ENCODE measurements at places on chromosomes 7 and 10. TPM values are rescaled to one million over a fixed set of nuclear protein-coding genes. Genes with fewer than 3 reads are reported as not detected.

- H3K4me3 ChIP-seq: no peak overlapping the region
- no peaks in the 10 kb centered on the region for H3K4me1 ChIP-seq
- H3K27me3 ChIP-seq: no peaks in the 10 kb centered on the region
- peaks cover 5% of the 10 kb centered on the region for H3K36me3 ChIP-seq
Measured at GRCh38 chr7:131404226-131404911, 76.7 kb downstream of the MKLN1 start.

DNA sequence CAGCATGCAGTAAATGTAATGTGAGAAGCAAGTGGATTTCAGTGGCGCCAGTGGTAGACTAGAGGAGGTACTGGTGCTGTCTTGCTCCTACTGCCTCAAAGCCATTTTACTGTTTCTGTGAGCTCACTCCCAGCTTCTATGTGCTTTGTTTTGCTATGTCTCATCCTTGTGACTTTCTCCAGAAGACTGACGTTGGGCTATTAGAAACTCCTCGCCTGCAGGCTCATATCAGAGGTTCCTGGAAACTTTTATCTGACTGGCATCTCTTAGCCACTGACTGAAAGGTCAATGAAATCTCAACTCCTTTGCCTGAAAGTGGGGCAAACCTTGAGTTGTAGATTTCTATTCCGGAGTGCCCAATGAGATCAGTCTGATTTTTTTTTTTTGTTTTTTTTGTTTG lies 66.4 kb upstream of the SORCS1 start:
- no peaks in the 10 kb centered on the region for H3K36me3 ChIP-seq
- H3K27ac ChIP-seq: no peak overlapping the region
- H3K4me3 ChIP-seq: no peak overlapping the region
- no peaks in the 10 kb centered on the region for H3K27me3 ChIP-seq

- H3K4me1 ChIP-seq: no peaks in the 10 kb centered on the region
- H3K4me3 ChIP-seq: no peak overlapping the region
- no peaks in the 10 kb centered on the region for H3K27me3 ChIP-seq
- no peak for DNase-seq
Measured at GRCh38 chr10:107914450-107915214, 750.1 kb upstream of the SORCS1 start.

WAC gene
- total RNA-seq: 53.6 TPM

GRCh38 chr10:7601023-7601656 lies 65.6 kb downstream of the ITIH5 start:
- H3K27me3 ChIP-seq: no peaks in the 10 kb centered on the region
- H3K4me1 ChIP-seq: peaks cover 5% of the 10 kb centered on the region
- no peak for DNase-seq
- H3K27ac ChIP-seq: no peak overlapping the region
- no peak overlapping the region for H3K4me3 ChIP-seq

OPN4 gene
- total RNA-seq: not detected

DNA sequence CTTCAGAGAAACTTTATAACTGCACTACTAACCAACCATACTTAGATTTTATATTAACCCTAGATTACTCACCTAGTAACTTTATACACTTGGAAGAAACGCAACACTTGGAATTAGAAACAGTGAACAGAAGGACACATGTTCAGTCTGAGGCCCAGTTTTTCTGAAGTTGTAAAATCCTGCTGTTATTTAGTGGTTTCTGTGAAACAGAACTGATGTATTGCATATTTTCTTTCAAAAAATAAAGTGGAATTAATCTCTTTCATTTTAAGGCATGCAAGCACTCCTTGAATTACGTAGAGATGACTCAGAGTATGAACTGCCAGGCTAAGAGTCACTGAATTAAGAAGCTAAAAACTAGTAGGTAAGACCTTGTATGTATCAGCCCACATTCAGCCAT lies 215.8 kb downstream of the SKAP2 start:
- H3K4me1 ChIP-seq: no peaks in the 10 kb centered on the region
- H3K27me3 ChIP-seq: no peaks in the 10 kb centered on the region

- peak; percentile 6 for DNase-seq
- H3K36me3 ChIP-seq: no peaks in the 10 kb centered on the region
- no peak overlapping the region for H3K4me3 ChIP-seq
- H3K27me3 ChIP-seq: peaks cover 6% of the 10 kb centered on the region
- H3K4me1 ChIP-seq: no peaks in the 10 kb centered on the region
Measured at GRCh38 chr10:113753020-113753692, 1.7 kb downstream of the PLEKHS1 start.

GRCh38 chr10:132708441-132708840 lies 77.5 kb downstream of the NKX6-2 start:
- H3K36me3 ChIP-seq: peaks cover 6% of the 10 kb centered on the region
- no peaks in the 10 kb centered on the region for H3K4me1 ChIP-seq

- H3K4me1 ChIP-seq: no peaks in the 10 kb centered on the region
- no peak overlapping the region for H3K27ac ChIP-seq
- no peaks in the 10 kb centered on the region for H3K36me3 ChIP-seq
- DNase-seq: no peak
- H3K4me3 ChIP-seq: no peak overlapping the region
Measured at GRCh38 chr10:60767424-60767823, 10.9 kb upstream of the CDK1 start.

- H3K36me3 ChIP-seq: 0 out of 2 replicates have a peak, but pooled peaks cover 2% of the 10 kb centered on the region
- peak; percentile 30 for DNase-seq
- H3K4me1 ChIP-seq: no peaks in the 10 kb centered on the region
- H3K27me3 ChIP-seq: no peaks in the 10 kb centered on the region
- peak overlapping the region; percentile 76 for H3K27ac ChIP-seq
Measured at GRCh38 chr10:930625-931325, 730 bp downstream of the LARP4B start.

DNA sequence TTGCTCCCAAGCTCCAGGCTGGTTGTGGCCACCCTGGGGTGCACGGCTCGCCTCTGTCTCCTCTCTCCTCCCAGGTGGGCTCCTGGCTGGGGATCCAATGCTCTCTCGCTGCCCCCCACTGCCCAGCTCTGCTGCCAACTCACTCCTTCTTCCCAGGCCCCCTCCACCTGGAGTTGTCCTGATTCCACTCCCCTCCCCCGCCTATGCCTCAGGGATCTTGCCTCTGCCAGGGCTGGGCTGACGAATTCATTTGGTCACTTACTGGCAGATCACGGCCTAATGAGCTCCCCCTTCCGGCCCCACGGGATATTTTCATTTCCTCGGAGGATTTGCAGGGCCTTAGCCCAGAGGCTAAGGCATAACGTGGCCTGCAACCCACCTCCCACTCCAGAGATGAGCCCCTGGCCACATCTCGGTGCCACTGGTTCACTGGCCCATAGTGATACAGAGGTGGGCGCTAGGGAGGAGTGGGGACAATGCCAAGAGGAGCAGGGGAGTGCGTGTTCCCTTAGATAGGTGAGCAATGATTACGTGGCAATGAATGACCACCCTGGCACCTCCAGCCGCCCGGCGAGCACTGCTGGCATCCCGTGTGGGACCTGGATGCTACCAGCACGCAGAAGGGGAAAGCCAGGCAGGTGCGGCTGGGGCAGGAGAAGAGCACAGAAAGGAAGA lies 344.6 kb upstream of the SHH start:
- no peaks in the 10 kb centered on the region for H3K4me1 ChIP-seq
- no peaks in the 10 kb centered on the region for H3K27me3 ChIP-seq
- no peaks in the 10 kb centered on the region for H3K36me3 ChIP-seq
- H3K27ac ChIP-seq: no peak overlapping the region
- no peak for DNase-seq
- no peak overlapping the region for H3K4me3 ChIP-seq

GRCh38 chr7:74653686-74654181 lies 3.8 kb upstream of the GTF2I start:
- H3K4me3 ChIP-seq: no peak overlapping the region
- no peak overlapping the region for H3K27ac ChIP-seq
- peaks cover 11% of the 10 kb centered on the region for H3K4me1 ChIP-seq
- no peaks in the 10 kb centered on the region for H3K36me3 ChIP-seq
- DNase-seq: no peak

NOLC1 gene
- 60.5 TPM for total RNA-seq

ELFN1 gene
- 1.6 TPM for total RNA-seq
